ENCODE measurements at places on chromosomes 16 and 17. TPM values are rescaled to one million over a fixed set of nuclear protein-coding genes. Genes with fewer than 3 reads are reported as not detected.

The UNC13D gene
- 91.4 TPM for total RNA-seq

The MMP15 gene
- total RNA-seq = 38.7 TPM

- no peak for DNase-seq
- no peaks in the 10 kb centered on the region for H3K4me1 ChIP-seq
- H3K27ac ChIP-seq = no peak overlapping the region
- H3K36me3 ChIP-seq = no peaks in the 10 kb centered on the region
- no peaks in the 10 kb centered on the region for H3K27me3 ChIP-seq
These were observed 32.9 kb downstream of the NPLOC4 start for GRCh38 chr17:81603846-81604610.

GRCh38 chr16:19853742-19854542 lies 30.7 kb downstream of the GPRC5B start:
- no peak for DNase-seq
- H3K4me3 ChIP-seq = no peak overlapping the region
- no peak overlapping the region for H3K27ac ChIP-seq
- H3K36me3 ChIP-seq = peaks cover 5% of the 10 kb centered on the region
- H3K27me3 ChIP-seq = no peaks in the 10 kb centered on the region

DNA sequence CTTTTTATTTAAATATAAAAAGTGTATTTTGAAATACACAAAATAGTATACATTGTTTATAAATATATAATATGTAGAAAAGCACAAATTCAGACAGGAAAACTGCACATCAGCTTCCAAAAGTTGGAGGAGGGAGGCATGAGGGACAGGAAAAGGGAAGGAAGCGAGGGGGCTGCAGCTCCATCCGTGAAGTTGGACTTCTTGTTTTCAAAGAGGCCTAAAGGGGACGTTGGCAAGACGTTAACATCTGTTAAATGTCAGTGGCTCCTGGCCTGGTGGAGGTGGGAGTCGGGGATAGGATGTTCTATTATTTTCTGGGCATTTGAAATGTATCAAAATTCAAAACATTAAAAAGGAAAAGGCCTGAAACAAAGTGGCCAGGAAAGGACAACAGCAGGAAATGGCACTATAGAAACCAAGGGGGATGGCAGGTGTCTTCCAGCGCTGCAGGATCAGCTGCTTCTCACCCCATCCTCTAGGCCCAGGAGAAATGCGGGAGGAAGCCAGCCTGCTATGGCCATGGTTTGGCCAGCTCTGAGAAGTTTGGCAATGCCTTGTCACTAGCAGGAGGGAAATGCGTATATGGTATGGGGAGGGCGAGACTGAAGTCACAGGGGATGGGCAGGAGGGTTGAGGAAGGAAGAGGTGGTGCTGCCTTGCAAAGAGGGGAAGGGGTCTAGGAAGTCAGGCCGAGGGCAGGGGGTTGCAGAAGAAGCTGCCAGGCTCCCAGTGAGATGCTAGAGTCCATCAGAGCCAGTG lies 6.4 kb downstream of the CMTM2 start:
- no peak for DNase-seq
- no peaks in the 10 kb centered on the region for H3K27me3 ChIP-seq
- H3K4me3 ChIP-seq = no peak overlapping the region
- H3K36me3 ChIP-seq = no peaks in the 10 kb centered on the region
- peaks cover 47% of the 10 kb centered on the region for H3K4me1 ChIP-seq
- no peak overlapping the region for H3K27ac ChIP-seq

The DRC7 gene
- 0.52 TPM for total RNA-seq

The DNASE1L2 gene
- 1.5 TPM for total RNA-seq

The MAP2K3 gene
- total RNA-seq = 62.5 TPM

GRCh38 chr17:19309701-19310100 lies 52.8 kb downstream of the B9D1 start:
- H3K4me3 ChIP-seq = no peak overlapping the region
- peaks cover 2% of the 10 kb centered on the region for H3K4me1 ChIP-seq

- no peak overlapping the region for H3K4me3 ChIP-seq
- no peak for DNase-seq
- no peaks in the 10 kb centered on the region for H3K4me1 ChIP-seq
- no peaks in the 10 kb centered on the region for H3K27me3 ChIP-seq
- no peak overlapping the region for H3K27ac ChIP-seq
These were observed 153.6 kb upstream of the TNRC6C start for GRCh38 chr17:77804796-77805426.

The SDR42E1 gene
- 8.8 TPM for total RNA-seq

The ZFP1 gene
- 9.2 TPM for total RNA-seq
